Adipose tissue (tissue), 3 donors: ENCODE measurements at places on chromosomes 7 and 10. TPM values are rescaled to one million over a fixed set of nuclear protein-coding genes. Genes with fewer than 3 reads are reported as not detected.

Gene TNRC18
- 45.5 TPM for polyA plus RNA-seq

Gene C7orf33
- not detected for polyA plus RNA-seq

Gene MEIG1
- not detected for polyA plus RNA-seq

Gene CYTH3
- polyA plus RNA-seq = 28.5 TPM

Gene SFTPA1
- polyA plus RNA-seq = 0.52 TPM

Gene STAG3
- polyA plus RNA-seq = 0.99 TPM

Gene SDK1
- polyA plus RNA-seq = 3.2 TPM

Gene SPDYE16
- 0.11 TPM for polyA plus RNA-seq

Gene LRRN3
- polyA plus RNA-seq = 0.28 TPM

Gene PNLIPRP3
- polyA plus RNA-seq = not detected

Gene ATRNL1
- polyA plus RNA-seq = 0.34 TPM

Gene CRPPA
- polyA plus RNA-seq = 0.67 TPM

Gene UBTD1
- 38.8 TPM for polyA plus RNA-seq

Gene PLAC9
- 101 TPM for polyA plus RNA-seq

Gene ADGRA1
- polyA plus RNA-seq = 0.17 TPM

Gene AKR1C8
- polyA plus RNA-seq = 0.34 TPM
